ENCODE measurements at places on chromosomes 5 and 9.

- DNase-seq, result no peak
Observed at GRCh38 chr9:118482306-118482705, 778.1 kb downstream of the TLR4 start.

- DNase-seq, result no peak
Observed at GRCh38 chr5:38131686-38132085, 126.7 kb upstream of the EGFLAM start.

DNA sequence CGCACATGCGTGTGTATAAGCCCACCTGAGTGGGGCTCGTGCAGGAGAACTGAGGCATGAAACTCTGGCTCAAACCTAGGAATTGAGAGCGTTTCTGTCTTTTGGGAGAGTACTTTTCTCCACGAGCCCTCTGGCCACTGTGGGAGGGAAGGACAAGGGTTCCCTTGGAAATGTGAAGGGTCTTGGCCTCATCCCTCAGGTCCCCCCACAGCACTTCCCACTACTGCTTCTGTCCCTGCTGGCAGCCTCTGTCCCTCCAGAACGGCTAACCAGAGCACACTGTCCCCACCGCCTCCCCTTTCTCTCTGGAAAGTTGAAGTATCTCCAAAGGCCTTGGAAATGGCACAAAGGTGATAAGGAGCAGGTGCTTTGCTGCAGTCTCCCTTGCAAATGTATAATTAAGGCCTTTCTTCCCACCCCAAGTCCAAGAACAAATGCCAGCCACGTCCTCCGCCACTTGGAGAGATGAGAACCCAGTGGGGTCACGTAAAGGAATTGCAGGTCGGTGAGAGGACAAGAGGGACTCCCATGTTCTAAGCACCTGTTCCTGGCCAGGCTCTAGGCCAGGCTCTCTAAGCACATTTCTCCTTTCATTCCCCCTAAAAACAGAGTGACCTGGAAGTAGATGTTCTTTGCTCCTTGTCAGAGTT is 107.9 kb upstream of the LMX1B start:
- no peak for DNase-seq

DNA sequence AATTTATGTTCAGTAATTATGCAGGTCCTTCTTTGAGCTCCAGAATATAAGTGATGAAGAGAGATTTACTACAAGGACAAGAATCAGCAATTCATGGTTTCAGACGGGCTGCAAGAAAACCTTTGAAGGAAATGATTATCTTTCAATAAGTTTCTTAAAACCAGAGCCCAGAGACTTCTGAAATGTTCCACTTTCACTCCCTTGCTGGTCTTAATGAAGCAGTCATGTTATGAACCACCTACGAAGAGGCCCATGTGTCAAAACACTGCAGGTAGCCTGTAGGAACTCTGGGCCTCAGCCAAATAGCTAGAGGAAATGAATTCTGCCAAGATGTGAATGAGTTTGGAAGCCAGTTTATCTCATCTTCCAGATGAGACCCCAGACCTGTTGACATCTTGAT is 505.9 kb upstream of the MEF2C start:
- DNase-seq, result no peak

DNA sequence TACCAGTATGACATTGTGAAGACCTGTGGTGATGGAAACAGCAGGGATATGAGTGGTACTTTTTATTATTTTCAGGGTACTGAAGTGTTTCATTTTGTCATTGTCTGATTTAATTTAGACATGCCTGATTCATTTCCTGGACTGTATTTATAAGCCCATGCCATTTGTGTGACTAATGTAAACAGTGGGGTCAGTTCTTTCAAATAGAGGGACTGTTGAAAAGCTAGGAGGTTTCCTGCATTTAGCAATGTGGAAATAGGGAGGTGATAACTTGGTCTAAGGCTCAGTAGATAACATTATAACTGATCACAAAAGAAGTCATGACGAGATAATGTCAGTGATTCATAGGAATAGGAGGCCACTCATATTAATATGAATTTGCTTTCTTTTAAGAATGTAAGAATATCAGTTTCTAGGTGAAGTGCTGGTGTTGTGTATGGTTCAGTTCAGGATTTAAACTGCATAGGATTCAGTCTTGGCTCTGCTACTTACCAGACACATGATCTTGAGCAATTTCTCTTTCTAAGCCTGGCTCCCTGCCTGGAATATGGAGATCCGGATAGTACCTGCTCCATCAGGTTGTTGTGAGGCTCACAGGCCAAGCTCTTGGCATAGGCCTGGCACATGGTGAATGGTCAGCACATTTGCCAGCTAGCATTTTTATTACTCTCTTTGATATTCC is 7.5 kb downstream of the RASGRF2 start:
- no peak for DNase-seq

DNA sequence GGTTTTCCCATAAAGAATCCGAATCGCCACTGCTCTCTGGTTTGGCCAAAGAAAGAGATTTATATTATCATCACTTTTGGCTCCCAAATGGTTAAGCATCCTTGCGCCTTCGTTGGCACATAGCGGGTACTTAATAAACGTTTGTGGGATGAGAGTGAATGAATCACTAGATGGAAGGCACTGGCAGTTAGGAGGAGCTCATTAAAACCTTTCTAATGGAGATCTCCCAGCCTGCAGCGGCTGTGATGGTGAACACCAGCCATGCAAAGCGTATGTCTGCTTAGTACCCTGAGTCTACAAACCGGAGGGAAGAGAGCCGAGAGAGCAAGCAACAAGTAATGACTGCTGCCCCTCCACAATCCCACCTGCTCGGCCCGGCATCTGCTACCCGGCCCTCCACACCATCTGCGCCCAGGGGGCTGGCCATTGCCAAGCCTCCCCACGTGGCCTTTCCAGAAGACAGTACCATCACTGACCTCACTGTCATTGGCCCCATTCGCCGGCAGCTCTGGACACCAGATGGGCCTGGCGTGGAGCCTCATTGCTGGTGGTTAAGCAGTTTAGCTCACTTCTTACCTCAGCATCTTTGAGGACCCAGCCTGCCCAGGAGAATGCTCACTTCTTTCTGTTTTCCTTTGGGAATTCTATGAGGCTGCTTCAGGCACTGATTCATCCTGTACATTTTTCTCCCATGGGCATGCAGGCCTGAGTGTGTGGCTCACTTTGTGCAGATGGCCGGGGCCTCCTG is 39.3 kb upstream of the ANKRD33B start:
- DNase-seq, result no peak

GRCh38 chr9:974996-975739 is 1.3 kb upstream of the DMRT3 start:
- DNase-seq, result no peak

DNA sequence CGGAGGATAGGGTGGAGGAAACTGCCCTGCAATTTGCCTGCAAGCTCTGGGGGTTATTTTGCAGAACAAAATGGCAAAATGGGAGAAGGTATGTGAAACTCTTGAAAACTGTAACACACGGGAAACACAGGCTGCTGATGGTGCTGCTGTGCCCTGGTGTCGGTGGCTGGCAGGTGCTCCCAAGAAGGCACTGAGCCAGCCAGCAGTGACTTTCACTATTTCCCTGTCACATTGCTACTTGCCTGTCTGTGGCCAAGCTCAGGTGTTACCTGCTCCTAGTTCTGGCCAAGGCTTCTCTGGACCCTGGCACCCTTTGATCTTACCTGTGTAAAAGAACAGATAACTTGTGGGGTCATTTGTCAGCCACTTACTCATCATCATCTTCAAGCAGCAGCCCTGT is 102.2 kb downstream of the CMYA5 start:
- no peak for DNase-seq

DNA sequence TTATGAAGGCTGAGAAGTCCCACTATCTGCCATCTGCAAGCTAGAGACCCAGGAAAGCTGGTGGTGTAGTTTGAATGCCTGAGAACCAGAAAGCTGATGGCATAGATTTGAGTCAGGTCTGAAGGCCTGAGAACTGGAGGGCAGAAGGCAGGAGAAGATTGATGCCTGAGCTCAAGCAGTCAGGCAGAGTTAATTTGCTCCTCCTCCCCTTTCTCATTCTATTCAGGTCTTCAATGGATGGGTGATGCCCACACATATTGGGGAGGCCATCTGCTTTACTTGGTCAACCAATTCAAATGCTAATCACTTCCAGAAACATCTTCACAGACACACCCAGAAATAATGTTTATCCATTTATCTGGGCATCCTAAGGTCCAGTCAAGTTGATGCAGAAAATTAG is 87.6 kb upstream of the CPLX2 start:
- DNase-seq, result no peak

DNA sequence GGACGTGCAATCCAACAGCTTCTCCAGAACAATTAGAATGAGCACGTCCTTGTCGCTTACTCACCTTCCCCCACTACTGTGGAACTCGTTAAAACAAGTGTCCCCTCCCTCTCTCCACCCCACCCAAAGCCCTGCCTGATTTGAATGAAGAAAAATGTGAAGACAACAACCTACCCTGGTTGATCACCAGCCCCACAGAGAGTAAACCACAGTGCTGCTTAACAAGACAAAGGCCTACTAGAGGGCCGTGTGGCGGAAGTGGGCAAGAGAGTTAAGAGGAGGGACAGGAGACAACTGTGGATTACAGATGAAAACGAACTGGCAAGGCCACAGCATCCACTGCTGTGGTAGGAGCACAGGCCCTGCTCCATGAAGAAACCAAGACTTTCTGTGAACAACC is 51.1 kb downstream of the CDK5RAP2 start:
- DNase-seq, result no peak

DNA sequence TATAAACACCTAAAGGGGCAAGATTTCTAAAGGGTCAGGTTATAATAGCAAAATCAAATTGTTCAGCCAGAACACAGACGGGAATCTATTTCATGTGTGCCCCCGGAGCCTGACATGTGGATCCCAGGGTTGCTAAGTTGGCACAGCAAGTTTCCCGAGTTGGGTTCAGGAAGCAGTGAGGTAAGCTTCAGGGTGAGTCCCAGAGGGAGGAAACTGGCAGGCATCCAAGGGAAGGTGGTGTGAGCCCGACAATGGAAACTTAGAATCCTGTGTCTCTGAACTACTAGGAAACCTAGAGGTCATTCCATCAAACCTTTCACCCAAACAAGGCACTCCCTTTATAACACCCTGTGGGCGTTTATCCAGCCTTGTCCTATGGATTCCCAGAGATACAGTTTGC is 98.4 kb downstream of the ADRB2 start:
- DNase-seq, result no peak

DNA sequence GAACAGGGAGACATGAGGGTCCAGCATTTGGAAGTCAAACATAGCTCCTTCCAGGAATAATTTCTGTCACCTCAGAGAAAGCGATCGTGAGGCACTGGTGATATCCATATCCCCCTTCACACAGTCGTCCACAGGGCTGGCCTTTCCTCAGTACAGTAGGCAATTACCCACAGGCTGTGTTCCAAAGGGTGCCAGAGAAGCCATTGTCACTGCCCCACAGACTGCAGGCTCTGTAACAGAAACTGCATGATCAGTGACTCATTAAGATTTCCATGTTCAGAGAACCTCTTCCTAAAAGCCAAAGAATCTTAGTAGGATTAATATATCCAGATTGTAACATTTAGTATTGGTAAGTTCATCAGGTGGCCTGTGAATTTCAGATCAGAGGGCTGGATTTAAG is 127.6 kb downstream of the RPS23 start:
- no peak for DNase-seq

GRCh38 chr9:128917151-128917849 is 3.5 kb upstream of the PHYHD1 start:
- DNase-seq, result no peak

- DNase-seq, result no peak
Observed at GRCh38 chr9:26675035-26675434, 217.6 kb downstream of the CAAP1 start.

All from germinal center (tissue), 1 donor.